Lower lobe of right lung (tissue), 2 donors: ENCODE measurements at places on chromosomes 7 and 10.

GRCh38 chr10:75852851-75853484, 421.5 kb downstream of the LRMDA start:
- DNase-seq, result no peak

DNA sequence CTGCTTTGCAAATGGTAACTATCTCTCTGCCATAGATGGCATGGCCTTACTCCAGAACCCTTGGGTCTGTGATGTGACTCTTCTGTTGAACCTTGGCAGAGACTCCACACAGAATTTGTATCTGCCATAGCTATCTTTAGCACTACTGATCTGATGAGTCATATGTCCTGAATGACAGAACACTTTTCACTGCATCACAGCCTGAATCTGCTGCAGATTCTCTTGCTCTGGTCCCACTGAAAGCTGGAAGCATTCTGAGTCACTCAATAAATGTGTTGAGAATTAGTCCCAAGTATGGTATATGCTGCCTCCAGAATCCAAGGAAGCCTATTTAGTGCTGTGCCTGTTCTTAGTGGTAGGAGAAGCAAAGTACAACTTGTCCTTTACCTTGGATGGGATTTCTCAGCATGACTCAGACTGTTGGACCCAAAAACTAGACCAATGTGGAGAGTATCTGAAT, 39.5 kb upstream of the ANKRD1 start:
- no peak for DNase-seq

GRCh38 chr7:1160670-1161021, 650 bp upstream of the ZFAND2A start:
- no peak for DNase-seq

DNA sequence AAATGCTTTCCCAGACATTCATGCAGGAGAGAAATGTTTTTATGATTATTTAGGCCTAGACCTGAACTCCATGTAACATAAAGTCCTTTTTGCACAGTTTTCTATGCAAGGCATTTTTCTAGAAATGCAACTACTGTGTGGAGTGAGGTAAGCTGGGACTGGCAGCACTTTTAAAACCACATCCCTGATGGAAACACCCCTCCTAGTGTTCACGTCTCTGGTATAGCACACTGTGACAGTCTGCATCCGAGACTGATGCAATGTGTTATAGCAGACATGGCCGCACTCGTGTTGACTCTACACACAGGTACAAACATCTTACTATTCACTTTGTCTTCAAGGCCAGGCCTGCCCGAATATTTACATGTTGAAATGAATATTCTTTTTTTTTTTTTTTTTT, 19.3 kb upstream of the ERCC6 start:
- DNase-seq, result no peak

GRCh38 chr10:58560068-58560467, 47.4 kb downstream of the BICC1 start:
- DNase-seq, result no peak

- no peak for DNase-seq
These were observed 176.4 kb downstream of the AHR start for GRCh38 chr7:17474724-17475344.

DNA sequence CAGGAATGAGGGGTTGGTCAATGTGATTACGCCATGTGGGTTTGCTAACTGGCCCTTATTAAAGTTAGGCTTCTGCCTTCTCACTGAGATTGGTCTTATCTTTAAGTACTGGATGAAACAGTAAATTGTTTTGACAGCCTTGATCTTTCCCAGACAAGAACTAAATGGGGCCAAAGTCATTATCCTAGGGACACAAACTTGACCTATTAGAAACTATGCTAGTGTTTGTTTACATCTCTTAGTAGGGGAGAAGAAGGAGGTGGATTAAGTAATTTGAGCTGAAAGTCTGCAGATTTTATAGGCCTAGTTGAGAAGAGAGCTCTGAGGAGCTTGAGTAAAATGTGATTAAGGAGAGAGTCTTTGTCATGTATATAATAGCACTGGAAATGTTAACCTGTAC, 386.9 kb downstream of the HTR7 start:
- DNase-seq, result no peak

GRCh38 chr7:28787106-28787505, 171.0 kb downstream of the TRIL start:
- DNase-seq, result no peak
